ENCODE measurements at places on chromosomes 3 and 15.

DNA sequence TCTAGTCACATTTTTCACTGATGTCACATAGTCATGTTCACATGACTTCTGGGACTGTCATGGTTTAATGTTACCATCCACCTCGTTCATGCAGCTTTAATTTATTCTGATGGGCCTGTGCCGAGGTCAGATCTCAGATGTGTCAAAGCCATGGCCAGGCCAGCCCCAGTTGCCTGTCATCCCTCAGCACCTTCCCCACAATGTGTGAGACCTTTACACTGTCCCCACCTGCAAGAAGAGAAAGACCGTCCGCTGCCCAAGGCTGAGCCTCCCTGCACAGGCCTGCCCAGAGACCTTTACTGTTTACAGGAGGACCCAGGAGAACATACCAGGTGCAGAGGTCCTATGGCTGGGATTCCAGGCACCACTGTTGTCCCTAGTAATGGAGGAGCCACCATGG, 12.8 kb upstream of the KLF15 start:
- no peak for DNase-seq

DNA sequence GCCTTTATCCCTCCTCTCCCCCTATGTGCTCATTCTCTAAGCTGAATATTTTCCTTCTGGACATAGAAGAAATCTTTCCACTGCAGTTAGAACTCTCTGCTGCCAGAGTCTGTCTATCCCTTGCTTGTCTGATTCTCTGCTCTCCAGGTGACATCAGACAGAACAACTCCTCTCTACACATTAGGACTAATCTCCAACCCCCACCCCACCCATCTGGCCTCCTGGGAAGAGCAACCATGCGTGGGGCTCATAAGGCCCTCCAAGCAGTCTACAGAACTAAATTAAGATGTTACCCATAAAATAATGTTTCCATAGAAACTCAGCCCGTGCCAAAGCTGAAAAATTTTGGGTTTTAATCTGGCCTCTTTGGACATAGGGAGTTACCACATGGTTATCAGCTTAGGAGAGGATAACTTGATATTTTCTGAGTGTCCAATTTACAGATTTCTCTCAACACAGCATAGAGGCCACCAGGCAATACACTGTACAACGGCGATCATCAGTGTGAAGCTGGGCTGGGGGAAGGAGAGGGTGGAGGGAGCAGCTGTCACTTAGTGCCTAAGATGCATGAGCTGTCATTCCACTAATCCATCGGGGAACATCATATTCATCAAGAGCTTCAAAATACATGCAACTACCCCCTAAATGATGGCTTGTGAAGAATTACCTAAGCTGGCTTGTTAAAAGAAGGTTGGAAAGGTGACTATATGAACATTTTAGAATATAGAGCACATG, 199.4 kb downstream of the CLSTN2 start:
- DNase-seq = no peak

DNA sequence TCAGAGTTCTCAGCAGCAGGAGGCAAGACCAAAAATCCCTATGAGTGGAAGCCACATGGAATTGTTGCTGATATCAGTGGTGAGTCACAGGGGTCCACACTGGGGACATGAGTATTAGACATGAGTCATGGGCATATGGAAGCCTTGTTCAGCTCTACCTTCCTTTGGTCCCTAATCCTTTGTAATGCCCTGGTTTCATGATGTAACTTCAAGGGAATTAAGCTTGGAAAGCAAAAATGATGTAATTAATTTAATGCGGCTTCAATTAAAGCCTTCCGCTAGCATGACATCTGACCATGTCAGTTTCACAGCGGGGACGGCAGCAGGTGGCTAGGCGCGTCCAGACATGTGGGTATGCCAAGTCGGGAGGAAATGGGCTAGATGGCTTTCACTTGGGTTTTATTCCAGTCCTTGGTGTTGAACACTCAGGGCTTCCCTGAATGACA, 176.1 kb upstream of the RGMA start:
- no peak for DNase-seq

GRCh38 chr15:79903144-79903543, 6.3 kb upstream of the MTHFS start:
- no peak for DNase-seq

- no peak for DNase-seq
These were observed 35.5 kb downstream of the CADPS start for GRCh38 chr3:62839748-62840147.

DNA sequence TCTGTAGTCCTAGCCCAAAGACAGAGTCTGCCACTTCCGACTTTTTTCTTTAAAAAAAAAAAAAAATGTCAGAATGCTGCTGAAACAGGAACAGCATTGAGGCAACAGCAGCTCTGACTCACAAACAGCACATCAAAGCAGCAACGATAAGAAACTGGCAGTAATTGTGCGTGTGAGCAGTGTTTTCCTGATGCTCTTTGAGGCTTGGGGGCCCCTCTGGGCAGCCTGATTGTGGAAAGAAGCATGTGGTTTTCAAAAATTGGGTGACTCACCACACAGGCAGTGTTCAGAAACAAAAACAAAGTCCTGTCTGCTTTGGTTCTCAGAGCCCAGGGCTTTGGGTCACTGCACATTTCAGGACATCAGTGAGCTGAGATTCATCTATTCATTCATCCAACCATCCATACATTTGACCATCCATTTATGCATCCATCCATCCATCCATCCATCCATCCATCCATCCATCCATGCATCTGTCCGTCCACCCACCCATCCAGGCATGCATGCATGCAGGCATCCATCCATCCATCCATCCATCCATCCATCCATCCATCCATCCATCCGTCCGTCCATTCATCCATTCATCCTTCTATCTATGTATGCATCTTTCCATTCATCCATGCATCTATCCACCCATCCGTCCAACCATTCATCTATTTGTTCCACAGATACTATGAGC, 308.4 kb downstream of the RPLP1 start:
- DNase-seq = no peak

GRCh38 chr3:187011915-187012314, 81.6 kb downstream of the ST6GAL1 start:
- DNase-seq = no peak

GRCh38 chr15:71654720-71655174, 155.6 kb upstream of the NR2E3 start:
- no peak for DNase-seq

- DNase-seq = peak; percentile 5
These were observed 58.3 kb downstream of the LRIG1 start for GRCh38 chr3:66442254-66443117.

- no peak for DNase-seq
These were observed 140.3 kb downstream of the NR2F2 start for GRCh38 chr15:96470681-96471310.

- no peak for DNase-seq
These were observed 211.1 kb upstream of the GADL1 start for GRCh38 chr3:31105438-31106077.

DNA sequence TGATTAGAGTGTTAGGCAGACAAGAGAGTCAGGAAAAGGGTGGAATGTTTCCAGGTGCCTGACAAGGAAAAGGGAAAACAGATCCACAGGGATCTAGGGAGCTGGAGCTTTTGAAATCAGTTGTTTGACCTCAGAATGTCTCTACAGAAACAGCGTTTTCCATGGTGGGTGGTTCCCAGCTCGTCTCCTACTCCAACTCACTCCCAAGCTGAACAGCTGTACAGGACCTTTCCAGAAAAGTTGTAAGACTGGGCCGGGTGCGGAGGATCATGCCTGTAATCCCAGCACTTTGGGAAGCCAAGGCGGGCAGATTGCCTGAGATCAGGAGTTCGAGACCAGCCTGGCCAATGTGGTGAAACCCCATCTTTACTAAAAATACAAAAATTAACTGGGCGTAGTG, 55.7 kb upstream of the RYK start:
- DNase-seq = no peak

GRCh38 chr3:127027811-127028548, 45.1 kb downstream of the PLXNA1 start:
- DNase-seq = no peak

DNA sequence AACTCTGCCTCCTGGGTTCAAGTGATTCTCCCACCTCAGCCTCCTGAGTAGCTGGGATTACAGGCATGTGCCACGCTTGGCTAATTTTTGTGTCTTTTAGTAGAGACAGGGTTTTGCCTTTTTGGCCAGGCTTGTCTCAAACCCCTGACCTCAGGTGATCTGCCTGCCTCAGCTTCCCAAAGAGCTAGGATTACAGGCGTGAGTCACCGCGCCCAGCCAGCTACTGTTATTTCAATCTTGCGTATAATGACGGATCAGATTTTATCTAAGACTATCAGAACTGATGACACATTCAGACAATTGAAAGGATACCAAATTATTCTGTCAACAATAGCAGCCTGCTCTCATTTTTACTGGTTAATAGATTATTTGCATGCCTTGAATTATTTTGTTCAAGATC, 612.2 kb downstream of the ZIC1 start:
- no peak for DNase-seq

DNA sequence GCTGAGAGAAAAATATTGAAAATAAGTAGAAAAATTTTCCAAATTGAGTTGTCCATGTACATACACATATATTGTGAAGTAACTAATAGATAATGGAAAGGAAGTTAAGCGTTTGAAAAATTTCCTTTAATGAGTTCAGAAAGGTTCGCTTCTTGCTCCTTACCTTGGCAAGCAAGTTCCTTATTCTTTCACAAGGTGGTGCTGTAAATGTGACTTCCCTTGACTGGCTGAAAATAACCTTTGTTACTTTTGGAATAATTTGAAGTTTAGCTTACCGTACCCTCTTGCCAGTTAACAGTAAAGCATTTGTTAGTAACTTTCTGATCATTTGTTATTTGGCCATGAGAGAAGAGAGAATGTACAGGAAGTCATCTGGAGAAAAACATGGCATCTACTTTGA, 41.6 kb downstream of the PYDC2 start:
- DNase-seq = no peak

- peak; percentile 25 for DNase-seq
These were observed 8.8 kb downstream of the TYRO3 start for GRCh38 chr15:41567862-41568261.

DNA sequence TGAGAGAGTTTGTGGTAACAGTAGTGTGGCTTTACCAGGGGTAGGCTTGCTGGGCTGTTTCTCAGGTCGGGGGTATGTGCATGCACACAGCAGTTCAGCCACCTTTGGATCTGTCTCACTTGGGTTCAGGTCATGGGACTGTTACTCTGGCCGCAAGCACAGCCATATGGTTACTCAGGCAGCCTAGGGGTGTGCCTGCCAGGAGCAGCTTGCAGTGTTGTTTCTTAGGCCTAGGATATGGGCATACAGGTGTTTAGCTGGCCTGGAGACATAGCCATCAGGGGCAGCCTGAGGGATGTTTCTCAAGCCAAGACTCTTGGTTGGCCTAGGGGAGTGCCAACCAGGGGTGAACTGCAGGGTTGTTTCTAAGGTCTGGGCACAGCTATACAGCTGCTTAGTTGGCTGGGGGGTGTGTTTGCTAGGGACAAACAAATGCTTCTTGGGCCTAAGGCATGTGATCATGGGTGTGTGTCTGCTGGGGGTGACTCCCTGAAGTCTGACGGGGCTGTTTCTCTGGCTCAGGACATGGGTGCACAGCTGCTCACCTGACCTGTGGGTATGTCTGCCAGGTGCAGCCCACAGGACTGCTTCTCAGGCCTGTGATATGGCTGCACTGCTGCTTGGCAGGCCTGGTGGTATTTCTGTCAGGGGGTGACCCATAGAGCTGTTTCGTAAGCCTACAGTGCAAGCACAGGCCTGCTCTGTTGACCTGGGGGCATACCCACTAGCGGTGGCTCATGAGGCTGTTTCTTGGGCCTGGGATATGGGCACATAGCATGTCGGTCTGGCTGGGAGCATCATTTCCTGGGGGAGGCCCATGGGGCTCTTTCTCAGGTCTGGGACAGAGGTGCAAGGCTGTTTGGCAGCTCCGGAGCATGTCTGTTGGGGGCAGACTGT, 168.0 kb upstream of the THRB start:
- DNase-seq = no peak

- DNase-seq = no peak
These were observed 56.5 kb downstream of the HEG1 start for GRCh38 chr3:124999317-124999716.

- no peak for DNase-seq
These were observed 322.3 kb downstream of the CNTN4 start for GRCh38 chr3:2420919-2421318.

Measured in NCI-H2227 treated with DMSO at 0.1 percent for 48 hours (cell line).